ENCODE measurements at places on chromosomes 6 and 20.

DNA sequence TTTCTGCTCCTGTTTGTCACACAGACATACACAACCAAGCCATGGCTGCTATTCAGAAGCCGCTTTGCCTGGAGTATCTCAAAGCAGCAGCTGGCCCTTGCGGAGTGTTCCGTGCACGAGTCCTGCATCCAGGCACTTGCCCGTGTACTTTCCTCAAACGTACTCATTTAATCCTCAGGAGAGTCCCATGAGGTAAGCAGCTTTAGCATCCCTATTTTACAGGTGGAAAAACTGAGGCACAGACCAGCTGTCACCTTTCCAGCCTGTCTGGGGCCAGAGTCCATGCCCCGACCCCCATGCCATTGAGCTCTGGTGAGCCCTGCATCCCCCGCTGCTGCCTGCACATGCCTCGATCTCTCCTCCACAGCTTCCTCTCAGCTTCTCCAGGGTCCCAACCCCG is 130.0 kb downstream of the ERMARD start:
- no peak for DNase-seq

- DNase-seq = no peak
These were observed 54.4 kb downstream of the OTOR start for GRCh38 chr20:16802652-16802935.

DNA sequence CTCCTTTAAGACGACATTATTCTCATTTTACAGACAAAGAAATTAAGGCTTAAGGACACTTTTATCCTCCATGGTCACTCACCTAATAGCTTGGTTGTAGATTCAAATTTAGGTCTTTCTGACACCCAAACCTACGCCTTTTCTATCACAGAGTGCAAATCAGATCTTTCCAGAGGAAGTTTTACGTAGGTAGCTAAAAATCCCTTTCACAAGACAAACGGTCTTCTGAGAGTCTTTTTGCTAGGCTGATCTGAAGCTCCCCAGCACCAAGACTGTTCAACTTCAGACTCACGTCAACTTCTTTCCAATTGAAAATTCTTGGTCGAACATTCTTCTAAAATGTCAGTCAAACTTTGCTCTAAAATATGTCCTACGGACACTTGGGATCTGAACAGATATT is 46.5 kb downstream of the BLOC1S5 start:
- DNase-seq = no peak

DNA sequence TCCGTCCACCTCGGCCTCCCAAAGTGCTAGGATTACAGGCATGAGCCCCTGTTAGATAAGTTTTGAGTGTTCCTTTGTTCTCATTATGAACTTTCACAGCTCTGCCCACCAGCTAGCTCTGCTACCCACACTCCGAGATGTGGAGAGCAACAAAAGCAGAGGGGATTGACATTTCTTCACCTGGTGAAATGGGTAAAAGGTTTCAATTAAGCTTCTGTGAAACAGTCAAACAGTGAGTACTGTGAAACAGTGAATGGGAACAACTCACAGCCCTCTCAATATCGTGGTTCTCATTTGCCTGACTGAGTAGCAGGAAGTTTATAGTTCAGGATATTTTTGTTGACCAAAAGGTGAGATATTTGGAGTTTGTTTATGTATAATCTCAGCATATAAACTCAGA is 412.8 kb downstream of the CD83 start:
- DNase-seq = no peak

DNA sequence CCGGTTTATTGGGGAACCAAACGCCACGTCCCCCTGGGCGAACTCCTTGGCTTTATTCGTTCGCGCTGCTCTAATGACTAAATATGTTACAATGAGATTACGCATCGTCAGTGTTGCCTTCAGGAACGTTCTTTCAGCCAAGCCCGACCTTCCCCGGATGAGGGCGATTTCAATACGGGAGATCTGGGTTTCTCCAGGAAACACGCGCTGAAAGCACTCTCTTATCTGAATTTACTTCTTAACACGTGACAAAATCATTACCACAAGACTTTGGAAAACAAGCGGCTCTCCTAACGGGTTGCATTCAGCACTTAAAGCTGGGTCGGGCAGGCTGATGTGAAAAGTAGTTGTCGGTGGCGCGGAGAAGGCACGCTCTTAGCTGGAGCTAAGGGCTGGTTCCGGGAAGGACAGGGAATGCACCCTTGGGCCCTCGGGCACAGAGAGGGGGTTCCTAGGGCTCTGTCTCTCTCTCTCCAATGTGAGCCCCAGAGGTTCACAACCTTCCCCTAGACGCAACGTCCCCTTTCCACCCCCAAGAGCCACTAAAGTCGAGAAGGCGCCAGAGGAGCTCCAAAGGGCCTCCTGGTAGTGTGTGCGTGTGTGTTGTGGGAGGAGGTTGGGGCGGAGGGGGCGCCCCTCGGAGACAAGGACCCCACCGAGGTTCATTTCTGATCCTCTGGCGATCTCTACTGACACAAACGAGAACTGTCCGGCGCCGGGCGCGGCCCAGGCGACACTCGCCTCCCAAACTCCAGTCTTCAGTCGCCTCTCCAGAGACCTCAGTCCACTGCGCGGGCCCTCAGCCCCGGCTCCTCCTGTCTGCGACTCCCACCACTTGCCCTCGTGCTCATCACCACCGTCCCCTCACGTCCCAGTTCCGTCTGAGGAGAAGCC is 7.1 kb upstream of the NKX2-2 start:
- DNase-seq = no peak

- DNase-seq = no peak
These were observed 75.7 kb downstream of the WDR27 start for GRCh38 chr6:169626169-169626568.

GRCh38 chr6:13935190-13935880 is 10.6 kb downstream of the RNF182 start:
- no peak for DNase-seq

DNA sequence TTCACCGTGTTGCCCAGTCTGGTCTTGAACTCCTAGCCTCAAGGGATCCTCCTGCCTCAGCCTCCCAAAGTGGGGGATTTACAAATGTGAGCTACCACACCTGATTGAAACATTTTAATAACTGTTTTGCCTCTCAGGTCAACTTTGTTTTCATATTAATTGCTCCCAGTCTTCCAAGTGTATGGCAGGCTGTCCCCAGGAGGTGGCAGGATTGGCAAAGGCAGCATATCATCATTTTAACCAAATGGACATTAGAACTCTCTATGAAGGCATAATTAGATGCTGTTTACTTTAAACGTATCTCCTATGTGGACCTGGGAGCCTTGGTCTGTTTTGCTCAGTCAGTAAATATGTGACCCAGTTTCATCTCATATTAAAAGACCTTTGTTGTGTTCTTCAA is 59.2 kb upstream of the CSE1L start:
- no peak for DNase-seq

GRCh38 chr6:80460257-80460865 is 353.9 kb downstream of the BCKDHB start:
- peak; percentile 55 for DNase-seq

Data from stromal cell of bone marrow (primary cell).